ENCODE measurements at places on chromosomes 2 and 18. TPM values are rescaled to one million over a fixed set of nuclear protein-coding genes. Genes with fewer than 3 reads are reported as not detected.

Gene PTPRN
- total RNA-seq: 22.0 TPM

Gene NEURL3
- 0.27 TPM for total RNA-seq

Gene SPATA3
- total RNA-seq: not detected

Gene LDLRAD4
- total RNA-seq: 83.4 TPM

Gene BCL2L11
- 42.2 TPM for total RNA-seq

Gene ARMC9
- 63.1 TPM for total RNA-seq

Gene TFPI
- total RNA-seq: 41.9 TPM

Gene DNAH7
- total RNA-seq: 6.1 TPM

Gene DIS3L2
- 58.4 TPM for total RNA-seq

Gene ARHGEF33
- total RNA-seq: 3.7 TPM

Gene ASB18
- total RNA-seq: not detected

Gene CCDC148
- total RNA-seq: 13.1 TPM

Gene ATOH8
- total RNA-seq: 17.6 TPM

Gene GREB1L
- total RNA-seq: 14.9 TPM

Gene DHRS9
- 2.3 TPM for total RNA-seq

Gene SELENOI
- 34.3 TPM for total RNA-seq

Gene UGT1A6
- 0.55 TPM for total RNA-seq

Gene RND3
- 82.1 TPM for total RNA-seq

Gene ABHD1
- 0.49 TPM for total RNA-seq

Gene COL6A3
- total RNA-seq: 291 TPM

Gene GCG
- 0.99 TPM for total RNA-seq

Gene LRRC30
- 0.49 TPM for total RNA-seq

Gene HAAO
- 28.8 TPM for total RNA-seq

Gene C2orf66
- total RNA-seq: 0.55 TPM

Gene SERPINB13
- total RNA-seq: 0.33 TPM

Gene RAX
- total RNA-seq: 111 TPM

Gene NOL4
- 72.9 TPM for total RNA-seq

Gene IGFBP2
- total RNA-seq: 169 TPM

Gene LIMS2
- total RNA-seq: 11.2 TPM

Gene PRKAG3
- total RNA-seq: 1.5 TPM

Gene RBM45
- 20.8 TPM for total RNA-seq

Gene CHAC2
- 2.2 TPM for total RNA-seq

Gene RAMP1
- 6.9 TPM for total RNA-seq

Gene RNU2-63P
- total RNA-seq: not detected

Gene GRB14
- total RNA-seq: 7.8 TPM

Gene CD207
- 5.3 TPM for total RNA-seq

Gene ANKRD53
- total RNA-seq: 9.1 TPM

Gene SPR
- total RNA-seq: 4.5 TPM

Gene CHST9
- 3.8 TPM for total RNA-seq

Gene ASTL
- total RNA-seq: 0.49 TPM

Gene LIMS4
- not detected for total RNA-seq

Gene CKAP2L
- total RNA-seq: 8.0 TPM

Gene ARHGAP28
- 42.2 TPM for total RNA-seq

Gene VAMP8
- total RNA-seq: 8.5 TPM

Gene FBXO48
- total RNA-seq: 1.7 TPM

Gene GPBAR1
- total RNA-seq: not detected

Gene NLRC4
- 0.11 TPM for total RNA-seq

Gene ALPG
- not detected for total RNA-seq

Gene VWA3B
- total RNA-seq: not detected

Gene NT5C1B
- total RNA-seq: not detected

Gene GPR75
- 4.2 TPM for total RNA-seq

Gene CRYGC
- 1,741 TPM for total RNA-seq

All from camera-type eye (tissue), 1 donor.